Kidney tubule cell (primary cell): ENCODE measurements at places on chromosomes 12 and 14.

DNA sequence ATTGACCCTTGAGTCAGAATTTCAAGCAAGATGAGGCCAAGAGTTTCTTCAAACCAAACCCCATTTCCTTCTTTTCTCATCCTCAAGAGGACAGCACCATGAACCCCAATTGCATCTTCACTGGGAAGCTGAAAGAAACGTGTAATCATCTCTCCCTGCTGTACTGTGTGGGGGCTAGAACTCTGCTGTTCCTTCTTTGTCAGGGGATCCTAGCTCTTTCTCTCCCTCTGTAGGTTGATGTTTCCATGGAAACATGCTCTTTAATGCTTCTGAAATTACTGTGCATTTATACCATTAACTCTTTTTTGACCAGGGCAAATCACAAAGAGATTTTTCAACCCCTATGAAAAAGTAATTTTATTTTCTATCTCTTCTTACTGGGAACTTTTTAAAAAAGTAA is 295.1 kb downstream of the GRIN2B start:
- DNase-seq: no peak

DNA sequence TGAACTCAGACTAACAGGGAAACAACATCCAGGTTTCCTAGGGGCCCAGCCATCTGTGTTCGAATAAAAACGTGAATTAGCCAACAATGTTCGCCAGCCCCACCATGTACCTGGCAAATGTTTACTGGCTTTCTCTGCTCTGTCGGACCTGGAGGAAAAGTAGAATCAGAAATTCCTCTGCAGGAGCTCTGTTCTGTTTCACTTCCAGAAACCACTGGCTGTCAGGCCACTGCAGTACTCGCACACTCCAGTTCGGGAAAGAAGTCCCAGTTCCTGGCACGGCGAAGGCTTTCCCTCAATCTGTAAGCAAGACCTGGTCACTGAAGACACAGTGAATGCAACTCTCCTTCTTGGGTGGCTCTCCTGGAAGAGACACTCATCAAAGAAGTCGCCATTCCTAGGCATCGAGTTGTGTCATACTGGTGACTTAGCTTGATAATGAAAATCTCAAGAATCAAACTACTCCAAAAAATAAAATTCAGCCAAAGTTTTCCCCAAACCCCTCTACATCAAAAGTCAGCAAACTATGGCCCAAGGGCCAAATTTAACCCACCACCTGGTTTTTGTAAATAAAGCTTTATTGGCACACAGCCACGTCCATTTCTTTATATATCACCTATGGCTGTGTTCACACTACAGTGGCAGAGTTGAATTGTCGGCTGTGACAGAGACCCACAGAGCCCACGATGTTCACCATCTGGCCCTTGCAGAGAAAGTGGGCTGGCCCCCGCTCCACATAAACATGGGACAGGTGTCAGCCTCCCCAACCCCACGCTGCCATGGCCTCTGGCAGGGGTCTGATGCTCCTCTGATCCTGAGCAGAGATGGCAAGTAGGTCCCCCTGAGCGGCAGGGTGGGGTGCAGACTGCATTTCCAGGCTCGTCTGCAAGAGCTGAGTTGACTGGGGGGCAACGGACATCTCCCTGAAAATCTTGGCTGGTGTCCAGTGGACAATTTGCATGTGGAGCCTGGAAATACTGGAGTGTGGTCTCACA is 189.2 kb upstream of the DIO3 start:
- no peak for DNase-seq

DNA sequence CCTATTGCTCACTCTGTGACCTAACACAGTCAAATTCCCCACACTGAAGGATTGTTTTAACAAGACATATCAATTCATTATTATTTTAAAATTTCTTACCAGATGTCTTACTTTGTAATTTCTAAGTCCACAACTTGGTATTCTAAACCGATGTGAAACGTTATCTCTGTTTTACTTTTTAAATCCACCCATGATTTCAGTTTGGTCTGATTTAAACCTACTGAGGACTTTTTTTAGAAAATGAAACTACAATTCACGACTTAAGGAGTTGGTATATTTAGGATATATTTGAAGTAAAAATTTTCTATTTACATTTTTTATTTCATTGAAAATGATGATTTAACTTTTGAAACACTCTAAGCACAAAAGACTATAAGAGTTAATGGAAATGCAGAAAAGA is 35.1 kb upstream of the GRIP1 start:
- no peak for DNase-seq

DNA sequence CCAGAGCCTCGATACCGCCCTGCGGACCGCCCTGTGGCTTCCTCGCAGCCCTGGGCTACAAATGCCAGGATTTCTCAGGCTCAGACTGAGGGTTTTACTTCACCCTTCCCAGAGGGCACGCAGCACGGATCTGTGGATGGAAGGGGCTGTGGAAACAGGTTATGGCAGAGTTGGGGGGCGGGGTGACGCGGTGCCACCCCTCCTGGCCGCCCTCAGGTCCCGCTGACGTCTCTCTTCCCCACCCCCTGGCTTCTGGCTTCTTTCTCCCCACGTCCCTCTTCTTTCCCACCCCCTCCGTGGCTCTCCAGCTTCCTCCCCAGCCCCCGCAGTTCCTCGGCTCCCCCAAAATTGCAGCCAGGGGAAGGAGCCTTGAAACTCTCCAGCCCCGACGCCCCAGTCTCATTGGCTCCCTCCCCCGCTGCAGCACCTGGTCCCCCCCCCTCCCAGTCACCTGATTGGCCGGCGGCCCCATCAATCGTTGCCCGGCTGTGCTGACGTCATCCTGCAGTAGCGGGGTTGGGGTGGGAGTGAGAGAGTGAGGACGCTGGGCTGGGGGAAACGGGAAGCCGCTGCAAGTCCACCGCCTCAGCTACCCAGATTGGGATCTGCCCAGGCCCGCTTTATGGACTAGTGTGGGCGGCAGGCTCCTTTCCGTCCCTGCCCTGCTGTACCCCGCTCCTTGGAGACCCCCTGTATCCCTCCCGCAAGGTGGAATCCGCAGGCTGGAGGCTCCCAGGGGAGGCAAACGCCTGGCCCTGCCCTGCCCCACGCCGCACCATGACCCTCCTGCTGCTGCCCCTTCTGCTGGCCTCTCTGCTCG is at the start of gene CLSTN3:
Gene CLSTN3 (plus strand): TSS at position 500 of the 820 bp plus-strand sequence. CDS start 278 bp downstream, at position 778.
- peak; percentile 80 for DNase-seq

DNA sequence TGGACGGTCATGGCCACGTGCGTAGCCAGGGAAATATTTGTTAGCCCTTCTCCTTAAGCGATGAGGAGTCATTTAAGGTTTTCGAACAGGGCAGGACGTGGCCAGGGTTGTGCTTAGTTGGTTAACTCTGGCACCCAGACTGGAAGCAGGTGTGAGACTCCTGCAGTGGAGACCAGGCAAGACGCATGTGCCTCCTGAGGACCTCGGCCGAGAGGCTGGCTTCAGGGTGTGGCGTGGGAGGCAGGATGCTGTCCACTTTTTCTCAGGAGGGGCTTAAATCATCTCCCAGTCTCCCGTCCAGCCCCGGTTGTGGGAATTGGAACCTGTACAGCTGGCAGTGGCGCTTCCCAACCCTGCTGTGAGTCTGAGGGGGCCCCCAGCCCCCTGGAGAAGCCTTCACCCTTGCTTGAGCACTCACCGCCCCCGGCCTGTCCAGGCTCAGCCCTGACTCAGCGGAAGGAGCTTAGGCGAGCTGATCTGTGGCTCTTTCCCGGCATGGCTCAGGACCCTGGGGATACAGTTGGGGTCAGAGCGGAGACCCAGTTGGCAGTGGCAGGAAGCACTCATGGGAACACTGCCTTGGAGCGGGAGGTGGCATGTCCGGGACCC is 46.3 kb upstream of the TSPAN9 start:
- DNase-seq: no peak

DNA sequence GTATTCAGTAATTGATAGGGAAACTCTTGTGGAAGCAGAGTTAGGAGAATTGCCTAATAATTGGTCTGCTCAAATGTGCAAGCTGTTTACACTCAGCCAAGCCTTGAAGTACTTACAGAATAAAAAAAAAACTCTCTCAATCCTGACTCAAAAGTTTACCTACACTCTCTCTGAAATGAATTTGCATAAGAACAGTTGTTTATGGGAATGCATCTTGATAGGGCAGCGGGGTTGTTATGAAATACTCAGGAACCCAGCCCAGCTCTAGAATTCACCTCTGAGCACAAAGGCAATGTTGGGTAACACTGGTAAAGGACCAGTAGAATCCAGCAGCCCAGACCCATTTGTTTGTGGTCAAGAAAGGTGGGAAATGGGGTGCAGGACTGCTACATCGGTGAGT is 267.0 kb downstream of the CPNE8 start:
- no peak for DNase-seq

DNA sequence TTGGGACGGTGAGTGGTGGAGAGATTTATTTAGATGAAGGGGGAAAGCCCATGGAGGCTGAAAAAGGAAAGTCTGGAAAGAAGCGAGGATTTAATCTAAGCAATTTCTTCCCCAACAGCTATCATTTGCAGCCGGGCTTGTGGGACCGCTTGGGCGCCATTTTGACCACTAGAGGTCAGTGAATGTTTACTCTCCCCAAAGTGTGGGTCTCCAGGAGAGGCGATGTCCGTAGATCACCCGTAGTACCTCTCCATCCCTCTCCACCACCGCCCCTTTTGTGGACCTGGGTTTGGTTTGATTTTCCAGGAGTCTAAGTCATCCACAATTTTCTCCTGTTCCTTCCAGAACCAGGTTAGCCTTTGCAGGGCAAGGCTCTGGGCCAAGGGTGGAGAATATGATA is 91.2 kb upstream of the PARP11 start:
- no peak for DNase-seq

DNA sequence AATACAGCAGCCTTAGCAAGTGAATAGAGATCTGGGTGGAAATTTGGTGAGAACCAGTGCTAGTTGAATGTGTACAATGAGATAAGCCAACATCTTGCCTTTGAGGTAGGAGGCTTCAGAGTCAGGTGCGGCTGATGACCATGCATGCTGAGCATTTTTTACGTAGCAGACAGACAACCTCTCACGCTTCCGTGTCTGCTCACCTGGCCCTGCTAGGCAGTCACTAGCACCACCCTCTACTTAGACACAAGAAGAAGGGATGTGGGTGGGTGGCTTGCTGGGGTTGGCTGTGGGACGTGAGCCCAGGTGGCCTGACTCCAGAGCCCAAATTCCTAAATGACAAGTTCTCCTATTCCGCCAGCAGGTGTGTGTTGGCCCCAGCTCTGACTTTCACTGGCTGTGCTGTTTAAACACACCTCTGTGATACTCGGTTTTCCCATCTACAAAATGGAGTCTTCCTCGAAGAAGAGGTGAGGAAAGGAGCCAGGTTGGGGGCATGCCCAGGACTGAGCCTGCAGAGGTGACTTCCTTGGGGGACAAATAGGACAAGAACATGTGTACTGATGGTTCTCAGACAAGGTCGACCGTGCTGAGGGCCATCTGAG is 57.8 kb upstream of the BCL11B start:
- no peak for DNase-seq

GRCh38 chr12:61524851-61525250 is 735.4 kb upstream of the USP15 start:
- no peak for DNase-seq

DNA sequence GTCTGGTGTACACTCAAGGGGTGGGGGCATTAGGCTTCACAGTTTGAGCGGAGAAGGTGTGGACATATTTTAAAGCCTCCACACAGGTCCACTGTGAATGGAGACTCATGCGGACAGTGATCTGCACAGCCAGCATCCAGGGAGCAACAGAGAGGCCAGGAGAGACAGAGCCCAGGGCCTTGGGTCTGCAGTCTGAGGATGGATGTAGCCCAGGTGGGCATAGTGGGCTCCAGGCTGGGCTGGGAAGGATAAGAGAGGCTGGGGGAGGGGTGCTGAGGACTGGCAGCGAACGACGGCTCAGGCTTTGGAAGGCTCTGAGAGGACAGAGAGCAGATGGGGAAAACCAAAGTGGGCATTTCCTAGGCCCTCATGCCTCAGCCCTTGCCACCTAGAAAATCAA is 128.8 kb downstream of the PAPOLA start:
- DNase-seq: no peak

DNA sequence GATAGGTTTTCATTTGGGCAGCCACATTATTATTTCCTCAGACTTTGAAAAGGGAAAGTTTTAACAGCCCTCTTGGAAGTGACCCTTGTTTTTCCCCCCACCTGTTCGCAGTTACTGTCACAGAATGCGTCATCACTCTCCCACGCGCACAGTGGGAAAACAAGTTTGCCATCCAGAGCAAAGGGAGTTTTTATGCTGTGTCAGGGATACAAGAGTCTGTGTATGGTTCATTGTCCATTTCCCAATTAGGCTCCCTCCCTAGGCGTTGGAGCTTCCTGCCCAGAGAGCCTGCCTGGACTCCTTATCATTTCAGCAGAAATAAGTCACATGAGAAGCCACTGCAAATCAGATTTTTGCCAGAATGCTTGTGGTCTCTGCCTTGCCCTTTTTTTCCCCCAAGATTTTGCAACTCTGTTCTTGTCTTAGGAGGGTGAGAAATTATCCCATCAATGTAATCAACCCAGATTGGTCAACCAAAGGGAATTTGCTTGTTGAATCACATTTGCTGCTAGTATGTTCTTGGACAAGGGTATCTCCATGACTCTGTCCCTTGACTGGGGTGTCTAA is 104.1 kb downstream of the IGF1 start:
- DNase-seq: no peak

- no peak for DNase-seq
These were observed 1.2 kb upstream of the IRAK3 start for GRCh38 chr12:66187821-66188220.

DNA sequence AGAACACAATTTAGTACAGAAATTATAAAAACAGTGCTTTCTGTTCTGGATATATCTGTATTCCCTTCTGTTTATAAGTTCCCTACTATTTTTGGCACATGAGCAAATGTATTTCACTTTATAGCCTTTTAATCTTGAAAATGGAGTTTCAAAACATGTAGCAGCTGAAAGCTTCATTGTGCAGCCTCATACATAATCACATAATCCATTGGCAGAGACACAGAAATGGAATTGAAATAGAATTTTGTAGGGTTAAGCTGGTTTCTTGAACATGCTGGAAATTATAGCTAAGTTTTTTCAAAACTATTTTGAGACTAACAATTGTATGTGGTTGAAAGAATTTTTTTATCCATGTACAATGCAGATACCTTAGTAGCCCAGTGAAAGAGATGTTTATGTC is 614.3 kb upstream of the MDGA2 start:
- DNase-seq: no peak

DNA sequence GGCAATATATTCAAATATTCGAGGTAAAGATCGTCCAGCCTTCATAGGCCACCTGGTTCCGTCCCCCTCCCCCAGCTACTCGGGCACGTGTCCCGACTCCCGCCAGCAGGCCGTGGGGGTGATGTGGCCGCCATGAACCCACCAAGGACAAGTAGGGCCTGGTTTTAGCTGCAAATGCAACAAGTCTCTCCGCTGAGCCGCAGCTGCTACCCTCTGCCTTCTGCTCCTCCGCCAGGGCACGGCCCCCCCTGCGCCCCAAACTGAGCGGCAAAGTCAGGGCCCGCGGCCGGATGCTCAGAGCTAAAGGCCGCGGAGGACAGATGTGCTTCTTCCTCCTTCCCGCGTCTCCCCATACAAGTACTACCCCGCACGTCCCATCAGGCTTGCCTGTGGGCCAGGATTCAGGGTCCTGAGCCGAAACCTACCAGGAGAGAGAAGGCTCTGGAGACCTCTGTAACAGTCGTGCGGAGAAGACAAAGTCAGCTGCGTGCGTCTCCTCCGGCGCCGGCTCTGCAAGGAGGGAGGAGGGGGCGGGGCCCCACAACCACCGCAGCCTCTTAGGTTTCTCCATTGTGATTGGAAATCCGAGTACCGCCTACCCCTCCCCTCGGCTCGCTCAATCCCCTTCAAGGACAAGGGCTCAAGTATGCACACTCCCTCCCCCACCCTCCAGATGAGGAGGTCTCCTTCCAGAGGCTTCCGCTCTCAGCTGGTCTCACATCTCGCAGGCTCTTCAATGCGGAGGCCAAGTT is at the start of gene LDHB:
Gene LDHB (minus strand): TSS at position 517 of the 752 bp plus-strand sequence. CDS start 3,171 bp downstream, outside the sequence.
- DNase-seq: peak; percentile 96

GRCh38 chr14:98114122-98114895 is 1157.7 kb downstream of the BCL11B start:
- DNase-seq: peak; percentile 51

- DNase-seq: no peak
These were observed 264.4 kb downstream of the DPF3 start for GRCh38 chr14:72629534-72629933.
